ENCODE measurements at places on chromosomes 16 and 17.
A peak's percentile ranks its signal among the peaks of the same experiment; 100 is the strongest.

DNA sequence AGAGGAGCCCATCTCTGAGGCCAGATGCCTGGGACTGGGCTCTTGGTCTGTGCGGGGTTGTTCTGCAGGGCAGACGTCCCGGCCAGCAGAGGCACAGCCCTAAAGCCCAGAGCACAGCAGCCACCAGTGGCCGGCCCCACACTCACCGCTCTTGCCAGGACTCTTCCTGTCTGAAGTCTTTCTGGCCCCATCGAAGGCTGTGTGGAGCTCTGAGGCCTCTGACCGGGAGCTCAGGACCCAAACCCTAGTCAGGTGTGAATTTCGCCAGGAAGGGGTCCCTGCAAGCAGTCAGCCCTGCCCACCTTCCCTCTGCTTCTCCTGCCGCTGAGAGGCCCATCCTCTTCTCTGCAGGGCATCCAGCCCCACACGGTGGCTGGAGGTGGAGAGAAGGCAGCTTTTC lies 10.7 kb downstream of the ACSF3 start:
- no peak for DNase-seq

DNA sequence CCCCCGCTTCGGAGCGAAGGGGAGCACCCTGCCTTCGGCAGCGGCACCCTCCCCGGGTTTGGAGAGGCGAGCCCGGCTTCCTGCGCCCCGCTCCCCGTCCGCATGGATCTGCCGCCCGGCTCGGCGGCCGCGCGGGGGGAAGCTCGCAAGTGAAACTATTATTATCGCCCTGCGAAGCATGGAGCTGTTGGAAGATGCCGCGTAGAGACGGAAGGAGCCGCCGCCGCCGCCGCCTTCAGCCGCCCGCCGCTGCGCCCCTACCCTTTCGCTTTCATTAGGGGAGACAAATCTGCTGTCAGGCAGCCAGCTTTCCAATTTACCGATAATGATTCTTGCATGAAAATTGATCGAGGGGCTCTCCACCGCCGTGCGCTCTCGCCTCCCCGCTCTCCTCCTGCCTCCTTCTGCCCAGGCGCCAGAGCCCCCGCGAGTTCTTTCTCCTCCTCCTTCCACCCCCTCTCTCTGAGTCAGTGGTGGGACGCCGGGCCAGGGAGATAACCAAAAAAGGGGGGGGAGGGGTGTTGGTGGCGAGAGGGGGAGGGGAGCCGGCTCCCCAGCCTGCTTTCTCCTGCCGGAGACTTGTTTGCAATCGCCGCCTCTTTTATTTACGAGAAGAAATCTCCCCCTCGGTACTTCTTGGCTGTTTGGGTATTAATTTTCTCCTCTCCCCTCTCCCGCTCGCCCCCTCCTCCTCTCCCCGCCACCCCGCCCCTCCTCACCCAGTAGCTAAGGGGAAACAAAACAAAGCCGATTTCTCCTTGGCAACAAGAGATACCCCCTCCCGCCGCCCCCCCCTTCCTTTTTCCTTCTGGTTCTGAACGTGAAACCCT lies 58.0 kb upstream of the GSE1 start:
- DNase-seq: no peak

DNA sequence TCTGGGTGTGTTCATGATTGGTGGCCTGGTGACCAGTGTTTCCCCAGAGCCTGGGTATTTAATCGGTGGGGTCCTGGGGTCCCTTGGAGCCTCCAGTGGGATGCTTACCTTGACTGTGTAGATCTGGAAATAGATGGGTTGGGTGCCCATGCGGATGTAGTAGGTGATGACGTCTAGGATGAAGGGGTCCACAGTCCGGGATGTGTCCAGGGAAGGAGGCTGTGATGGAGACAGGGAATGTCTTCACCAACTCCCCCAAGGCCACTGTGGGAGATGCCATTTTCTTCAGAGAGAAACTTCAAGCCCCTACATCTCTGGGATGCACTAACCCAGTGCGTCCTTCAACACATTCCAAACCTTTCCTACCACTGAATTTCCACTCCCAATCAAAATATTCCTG lies 24.1 kb upstream of the MFSD6L start:
- no peak for DNase-seq

DNA sequence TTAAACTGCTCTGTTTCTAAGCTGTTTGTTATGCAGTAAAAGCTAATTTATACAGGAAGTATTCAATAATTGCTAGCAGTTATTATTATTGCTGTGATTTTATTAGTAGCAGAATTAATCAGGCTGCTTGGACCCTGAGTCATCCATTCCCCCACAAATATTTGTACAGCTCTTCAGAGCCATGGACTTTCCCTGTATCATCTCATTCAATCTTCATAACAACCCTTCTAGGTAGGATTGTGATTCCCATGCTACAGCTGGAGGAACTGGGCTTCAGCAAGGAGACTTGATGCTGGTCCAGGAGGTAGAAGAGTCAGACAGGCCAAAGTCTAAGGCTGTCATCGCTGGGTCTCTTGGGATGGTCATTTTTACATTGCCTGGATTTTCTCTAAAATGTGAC lies 208.3 kb downstream of the C16orf95 start:
- no peak for DNase-seq

DNA sequence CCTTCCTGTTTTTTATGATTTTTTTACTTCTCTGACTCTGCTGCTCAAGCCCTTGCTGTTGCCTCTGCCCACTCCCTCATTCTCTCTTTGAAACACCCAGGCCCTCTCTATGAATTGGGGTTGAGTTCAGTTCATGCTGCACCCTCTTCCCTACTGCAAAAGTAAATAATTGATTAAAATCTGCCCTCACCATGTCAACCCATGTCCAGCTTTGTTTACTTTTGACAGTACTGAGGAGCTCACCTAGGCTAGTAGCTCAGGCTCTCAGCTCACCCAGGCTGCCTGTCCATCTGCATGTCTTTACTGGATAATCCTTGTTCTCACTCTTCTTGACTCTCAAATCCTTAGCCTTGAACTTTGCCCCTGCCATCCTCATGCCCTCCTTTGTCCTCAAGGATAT lies 95.2 kb downstream of the SPACA3 start:
- no peak for DNase-seq

DNA sequence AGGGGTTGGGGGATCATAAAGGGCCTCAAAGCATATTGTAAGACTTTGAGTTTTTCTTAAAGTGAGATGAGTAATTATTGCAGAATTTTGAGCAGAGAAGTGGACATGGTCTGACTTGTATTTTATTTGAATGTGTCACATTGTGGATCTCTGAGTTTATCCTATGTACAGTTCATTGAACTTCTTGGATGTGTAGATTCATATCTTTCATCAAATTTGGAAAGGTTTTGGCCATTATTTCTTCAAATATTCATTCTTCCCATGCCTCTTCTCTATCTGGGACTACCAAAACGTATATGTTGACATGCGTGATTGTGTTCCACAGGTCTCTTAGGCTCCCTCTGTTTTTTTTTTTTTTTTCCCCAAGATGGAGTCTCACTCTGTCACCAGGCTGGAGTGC lies 14.3 kb upstream of the DLX3 start:
- DNase-seq: no peak

DNA sequence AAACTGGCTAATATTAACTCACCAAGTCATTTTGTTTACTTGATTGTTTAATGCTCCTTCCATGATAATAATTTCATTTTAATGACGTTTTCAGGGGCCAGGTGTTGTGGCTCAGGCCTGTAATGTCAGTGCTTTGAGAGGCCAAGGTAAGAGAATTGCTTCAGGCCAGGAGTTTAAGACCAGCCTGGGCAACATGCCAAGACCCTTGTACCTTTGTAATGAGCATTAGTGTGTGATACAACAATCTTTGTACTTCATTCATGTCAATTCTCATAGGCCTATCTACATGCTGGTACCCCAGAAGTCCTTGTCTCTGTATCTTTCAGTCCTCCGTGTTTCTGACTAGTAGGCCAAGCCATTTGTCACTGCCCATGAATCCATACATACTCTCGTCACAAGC lies 296.9 kb downstream of the ZFHX3 start:
- no peak for DNase-seq

DNA sequence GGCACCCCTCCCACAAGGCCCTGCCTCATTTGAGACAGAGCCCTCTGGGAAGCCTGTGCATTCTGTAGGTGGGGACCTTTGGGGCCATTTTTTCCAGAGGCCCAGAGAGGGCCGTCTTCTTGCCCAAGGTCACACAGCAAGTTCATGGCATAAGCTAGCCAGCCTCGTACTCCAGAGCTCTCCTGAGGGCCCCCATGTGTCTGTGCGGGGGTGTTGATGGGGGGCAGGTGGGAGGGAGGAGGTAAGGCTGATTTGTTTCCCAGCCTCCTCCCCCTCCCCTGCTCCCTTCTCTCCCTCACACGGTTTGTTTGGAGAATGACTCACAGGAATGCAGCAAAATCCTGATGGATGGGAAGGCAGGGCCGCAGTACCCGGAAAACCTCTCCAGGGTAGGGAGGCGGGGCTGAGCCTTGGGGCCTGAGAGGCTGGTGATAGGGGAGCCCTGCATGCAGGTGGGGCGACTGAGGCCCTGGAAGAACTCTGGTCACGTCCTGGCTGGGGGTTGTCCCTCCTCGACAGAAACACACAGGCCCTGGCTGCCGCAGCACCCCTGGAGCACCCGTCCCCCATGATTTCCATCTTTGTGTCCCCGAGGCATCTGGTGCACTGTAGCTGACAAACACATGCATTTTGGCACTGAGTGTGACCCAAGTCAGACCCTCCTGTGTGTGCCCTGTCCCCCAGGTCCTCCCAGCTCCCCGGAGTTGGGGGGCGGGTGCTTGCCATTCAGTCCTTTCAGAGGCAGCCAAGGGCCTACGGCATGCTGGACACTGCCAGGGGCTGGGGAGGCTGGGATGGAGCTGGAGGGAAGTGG lies 29.7 kb downstream of the RAI1 start:
- no peak for DNase-seq

DNA sequence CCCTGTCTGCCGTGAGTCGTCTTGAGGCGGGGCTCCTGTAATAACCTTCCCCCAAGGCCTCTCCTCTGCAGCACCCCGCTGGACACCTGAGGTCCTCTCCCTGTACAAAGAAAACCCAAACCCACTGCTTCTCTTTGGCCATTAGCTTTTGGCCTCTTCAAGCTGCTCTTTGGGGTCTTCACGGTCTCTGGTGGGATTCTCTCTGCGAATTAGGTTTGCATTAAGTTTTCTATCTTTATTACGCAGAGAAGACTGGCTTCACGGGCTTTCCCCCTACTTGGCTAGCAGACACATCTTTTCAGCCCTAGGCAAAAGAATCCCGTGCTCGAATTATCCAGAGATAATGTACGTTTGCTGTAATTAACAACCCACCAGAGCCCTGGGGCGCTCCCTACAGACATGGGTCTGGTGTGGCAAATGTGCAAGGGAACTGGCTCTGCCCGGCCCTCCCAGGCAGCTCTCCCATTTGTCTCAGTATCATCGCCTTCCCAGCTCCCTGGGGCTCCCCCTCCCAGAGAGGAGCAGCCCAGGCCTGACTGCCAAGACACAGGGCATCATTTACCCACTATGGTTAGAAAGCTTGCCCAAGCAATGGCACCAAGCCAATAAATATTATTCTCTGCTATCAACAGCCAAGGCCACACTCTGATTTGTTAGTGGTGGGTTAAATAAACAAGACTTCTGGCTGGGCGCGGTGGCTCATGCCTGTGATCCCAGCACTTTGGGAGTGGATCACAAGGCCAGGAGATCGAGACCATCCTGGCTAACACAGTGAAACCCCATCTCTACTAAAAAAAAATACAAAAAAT lies 24.7 kb upstream of the KLHDC4 start:
- peak; percentile 59 for DNase-seq

- DNase-seq: no peak
These were observed 5.7 kb upstream of the SPNS2 start for GRCh38 chr17:4492721-4493561.

GRCh38 chr16:15942931-15943690 lies 6.3 kb upstream of the ABCC1 start:
- no peak for DNase-seq

DNA sequence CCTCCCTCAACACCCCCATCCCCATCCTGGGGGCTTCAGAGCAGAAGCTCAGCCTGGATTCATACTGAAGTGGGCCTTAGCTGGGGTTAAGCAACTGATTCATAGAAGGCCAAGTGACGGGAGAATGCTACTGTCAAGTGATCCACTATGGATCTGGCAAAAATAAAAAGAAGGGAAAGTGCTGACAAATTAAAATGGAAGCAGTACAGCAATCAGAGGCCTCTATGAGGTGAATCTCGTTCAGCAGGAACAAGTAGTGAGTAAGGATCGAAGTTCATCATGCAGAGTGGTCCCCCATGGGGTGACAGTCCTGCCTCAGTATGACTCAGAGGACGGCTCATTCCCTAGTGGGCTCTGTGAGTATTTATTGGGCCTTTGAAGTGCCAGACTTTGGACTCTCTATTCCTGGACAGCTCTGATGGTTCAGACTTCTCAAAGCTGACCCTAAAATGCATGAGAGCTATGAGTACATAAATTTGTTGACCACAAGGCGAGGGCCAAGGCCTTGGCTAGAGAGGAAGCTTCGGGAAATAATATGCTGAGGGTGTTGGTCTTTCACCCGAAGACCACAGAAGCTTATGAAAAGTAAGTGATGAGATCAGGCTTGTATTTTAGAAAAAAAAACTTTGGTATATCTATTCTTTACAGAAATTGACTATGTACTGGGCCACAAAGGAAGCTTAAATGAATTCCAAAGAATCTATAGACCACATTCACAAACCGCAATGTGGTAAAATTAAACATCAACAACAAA lies 5.3 kb upstream of the NSMCE1 start:
- DNase-seq: no peak

- no peak for DNase-seq
These were observed 4.7 kb downstream of the ITGAE start for GRCh38 chr17:3796110-3796821.

- DNase-seq: no peak
These were observed 13.7 kb downstream of the ZBTB4 start for GRCh38 chr17:7465597-7466275.

GRCh38 chr17:57142925-57143324 lies 57.9 kb downstream of the AKAP1 start:
- DNase-seq: no peak

- DNase-seq: no peak
These were observed 11.2 kb downstream of the MAP3K14 start for GRCh38 chr17:45305530-45306087.

DNA sequence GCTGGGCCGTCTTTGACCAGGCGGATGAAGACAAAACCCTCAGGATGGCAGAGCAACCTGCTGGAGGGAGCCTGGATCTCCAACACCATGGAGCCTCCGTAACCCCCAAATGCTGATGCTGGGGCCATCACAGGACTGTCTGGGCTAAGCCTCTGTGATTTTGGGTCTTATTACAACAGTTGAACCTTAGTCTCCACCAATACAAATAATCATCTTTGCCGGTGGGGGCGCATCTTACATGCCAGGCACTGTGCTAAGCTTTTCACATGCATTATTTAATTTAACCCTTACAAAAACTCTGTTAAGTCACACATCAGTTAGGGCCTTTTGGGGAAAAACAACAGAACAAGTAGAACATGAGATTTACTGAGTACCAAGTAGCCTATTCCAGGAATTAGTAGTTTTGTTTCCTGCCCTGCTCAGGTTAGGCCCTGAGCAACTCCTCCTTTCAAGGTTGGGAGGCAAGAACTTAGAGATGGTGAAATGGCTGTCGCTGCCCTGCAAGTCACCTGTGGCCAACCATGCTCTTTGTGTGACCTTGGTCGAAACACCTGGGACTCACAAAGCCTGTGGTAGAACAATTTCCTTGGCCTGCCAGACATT lies 8.9 kb upstream of the ITGAM start:
- no peak for DNase-seq
